Activated CD8-positive, alpha-beta memory T cell treated with anti-CD3 and anti-CD28 coated beads, Interleukin-2, amount 50 U/mL, for 48 hours (primary cell): ENCODE measurements at places on chromosomes 16 and 17.

GRCh38 chr17:81170727-81171494 lies 4.9 kb upstream of the AATK start:
- no peak for DNase-seq

DNA sequence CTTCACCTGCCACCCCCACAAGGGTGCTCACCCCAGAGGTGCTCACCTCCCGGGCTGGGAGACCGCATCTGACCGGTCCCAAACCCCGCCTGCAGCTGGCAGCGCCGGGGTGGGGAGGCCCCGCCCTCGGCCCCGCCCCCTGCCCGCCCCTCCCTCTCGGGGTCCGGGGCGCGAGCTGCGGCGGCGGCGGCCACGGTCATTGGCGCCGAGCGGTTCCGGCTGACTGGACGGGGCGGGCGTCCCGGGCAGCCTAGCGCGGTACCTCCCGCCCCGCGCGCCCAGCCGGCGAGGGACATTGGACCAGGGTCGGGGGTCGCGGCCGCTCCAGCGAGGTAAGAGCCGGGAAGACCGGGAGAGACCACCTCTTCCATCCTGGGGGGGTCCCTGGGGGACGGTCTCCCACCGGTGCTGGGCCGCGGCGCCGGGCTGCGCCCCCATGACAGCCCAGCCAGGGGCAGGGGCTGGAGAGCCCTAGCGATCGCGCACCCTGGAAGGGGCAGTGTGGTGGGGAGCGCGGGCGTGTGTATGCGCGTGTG lies at the start of gene CACNG5:
TSS of gene CACNG5 (plus strand) at position 199 of the 536 bp plus-strand sequence. CDS start 42,216 bp downstream, outside the sequence.
- no peak for DNase-seq

GRCh38 chr17:45320349-45320930 lies 3.6 kb upstream of the MAP3K14 start:
- no peak for DNase-seq

- no peak for DNase-seq
Measured at GRCh38 chr16:84340325-84341040, 27.9 kb upstream of the ATP2C2 start.

DNA sequence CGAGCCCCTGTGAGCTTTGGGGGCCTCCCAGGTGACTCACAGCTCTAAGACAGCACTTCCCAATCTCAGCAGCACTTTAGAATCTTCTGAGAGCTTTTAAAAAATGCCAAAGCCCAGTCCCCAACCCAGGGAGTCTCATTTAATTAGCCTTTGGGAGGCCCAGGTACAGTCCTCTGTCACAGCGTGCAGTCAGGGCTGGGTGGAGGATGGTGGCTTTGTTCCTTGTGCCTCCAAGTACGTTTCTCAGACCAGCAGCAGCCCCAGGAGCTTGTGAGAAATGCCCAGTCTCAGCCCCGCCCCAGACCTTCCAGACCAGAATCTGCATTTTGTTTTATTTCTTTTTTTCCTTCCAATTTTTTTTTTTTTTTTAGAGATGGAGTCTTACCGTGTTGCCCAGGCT lies 27.4 kb upstream of the CMIP start:
- DNase-seq, result no peak

GRCh38 chr17:55321427-55322060 lies 56.8 kb downstream of the HLF start:
- DNase-seq, result no peak
